ENCODE measurements at places on chromosomes 6 and 20. TPM values are rescaled to one million over a fixed set of nuclear protein-coding genes. Genes with fewer than 3 reads are reported as not detected.

DNA sequence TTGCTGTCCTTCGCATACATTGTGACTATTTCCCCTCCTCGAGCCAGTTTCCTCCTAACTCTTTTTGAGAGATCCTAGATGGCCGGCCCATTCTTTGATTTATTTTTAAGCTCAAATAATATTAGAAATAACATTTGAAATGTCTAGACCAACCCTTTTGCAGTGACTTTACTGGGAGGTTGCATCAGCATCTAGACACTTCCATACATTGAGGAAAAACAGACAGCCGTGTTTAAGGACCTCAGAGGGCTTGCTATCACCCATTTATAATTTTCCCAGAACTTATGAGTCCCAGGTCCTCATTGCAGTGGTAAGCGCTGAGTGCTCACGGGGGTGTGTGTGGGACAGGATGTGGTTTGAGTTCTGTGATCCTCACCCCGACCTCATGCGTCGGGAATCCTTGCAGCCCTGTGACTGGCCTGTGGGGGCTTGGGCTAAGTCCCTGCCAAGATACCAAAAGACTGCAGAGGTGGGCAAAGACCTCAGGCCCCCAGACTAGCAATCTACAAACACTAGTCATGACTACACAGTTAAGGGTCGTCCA is at the start of gene GPX5:
GPX5 (plus strand) TSS at position 386 of the 544 bp plus-strand sequence; CDS start at position 519, 133 bp downstream.
- no peak for DNase-seq

DNA sequence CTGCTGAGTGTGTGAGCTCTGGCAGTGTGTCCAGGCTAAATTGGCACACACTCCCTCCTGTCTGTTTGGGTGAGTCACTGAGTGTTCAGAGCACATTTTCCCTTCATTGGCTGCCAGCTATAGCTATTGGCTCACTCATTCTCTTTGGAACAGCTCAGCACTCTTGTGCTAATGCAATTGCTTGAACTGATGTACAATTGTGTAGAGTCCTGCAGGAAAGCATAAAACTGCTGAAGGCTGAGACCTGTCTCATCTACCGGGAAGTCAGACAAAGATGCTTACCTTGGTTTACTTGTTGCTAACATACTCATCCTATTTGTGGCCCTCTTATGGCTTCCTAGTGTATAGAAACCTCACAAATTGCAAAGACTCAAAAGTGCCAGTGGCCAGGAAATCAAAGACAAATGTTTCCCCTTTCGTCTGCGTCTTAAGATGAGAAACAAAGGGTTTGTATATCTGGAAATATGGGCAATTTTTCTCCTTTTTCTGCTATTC is 351.0 kb downstream of the BCKDHB start:
- DNase-seq: peak; percentile 98

ENPP3 gene
- total RNA-seq: not detected

- DNase-seq: no peak
Measured at GRCh38 chr6:42370323-42370985, 81.3 kb downstream of the TRERF1 start.

- no peak for DNase-seq
Measured at GRCh38 chr20:22243067-22243466, 341.3 kb downstream of the FOXA2 start.

BMP7 gene
- total RNA-seq: not detected

PPP1R14C gene
- not detected for total RNA-seq

HTR1B gene
- under 0.01 TPM for total RNA-seq

SLC17A2 gene
- not detected for total RNA-seq

DNA sequence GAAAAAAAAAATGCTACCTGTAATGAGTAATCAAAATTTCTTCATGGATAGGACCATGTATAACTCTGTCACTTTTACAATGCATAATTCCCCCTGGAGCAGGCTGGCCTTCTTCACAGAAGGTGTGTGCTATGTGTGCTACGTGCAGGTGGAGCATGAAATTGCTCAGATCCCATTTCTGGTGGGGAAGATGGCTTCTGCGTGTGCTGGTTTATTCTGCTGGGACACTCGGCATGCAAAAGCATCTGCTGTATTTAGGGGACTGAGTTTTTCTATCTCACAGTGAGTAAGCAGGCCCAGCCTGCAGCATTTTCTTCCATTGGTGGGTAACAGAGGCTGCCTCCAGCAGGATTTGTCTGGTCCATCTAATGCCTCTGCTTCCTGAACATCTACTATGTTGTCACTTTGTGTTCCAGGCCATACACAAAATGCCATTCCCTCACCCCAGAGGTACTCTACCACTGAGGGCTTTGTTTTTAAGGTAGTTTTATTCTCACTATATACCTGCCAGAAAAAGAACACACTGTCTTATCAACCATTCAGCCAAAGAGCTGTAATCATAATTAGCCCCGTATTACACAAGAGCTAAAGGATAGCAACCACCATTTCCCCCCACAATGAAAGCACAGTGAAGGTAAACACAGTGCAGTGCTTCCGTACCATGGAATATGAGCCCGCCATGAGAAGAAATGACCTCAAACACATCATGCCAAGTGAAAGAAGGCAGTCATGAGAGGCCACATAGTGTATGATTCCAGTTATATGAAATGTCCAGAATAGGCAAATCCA is 62.4 kb downstream of the SYNDIG1 start:
- no peak for DNase-seq

DNA sequence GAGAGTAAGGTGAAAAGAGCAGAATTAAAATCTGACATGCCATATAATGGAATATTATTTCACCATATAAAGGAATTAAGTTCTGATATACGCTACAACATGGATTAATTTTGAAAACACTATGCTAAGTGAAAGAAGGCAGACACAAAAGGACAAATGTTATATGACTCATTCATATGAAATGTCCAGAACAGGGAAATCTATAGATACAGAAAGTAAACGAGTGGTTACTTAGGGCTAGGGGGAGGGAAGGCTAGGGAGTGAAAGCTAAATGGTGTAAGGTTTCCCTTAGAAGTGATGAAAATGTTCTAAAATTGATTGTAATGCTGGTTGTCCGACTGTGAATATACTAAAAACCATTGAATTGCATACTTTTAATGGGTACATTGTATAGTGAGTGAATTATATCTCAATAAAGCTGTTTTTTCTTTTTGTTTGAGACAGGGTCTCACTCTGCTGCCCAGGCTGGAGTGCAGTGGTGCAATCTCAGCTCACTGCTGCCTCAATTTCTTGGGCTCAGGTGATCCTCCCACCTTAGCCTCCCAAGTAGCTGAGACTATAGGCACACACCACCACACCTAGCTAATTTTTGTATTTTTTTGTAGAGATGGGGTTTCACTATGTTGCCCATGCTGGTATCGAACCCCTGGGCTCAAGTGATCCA is 8.2 kb downstream of the PRPH2 start:
- DNase-seq: peak; percentile 70

DNA sequence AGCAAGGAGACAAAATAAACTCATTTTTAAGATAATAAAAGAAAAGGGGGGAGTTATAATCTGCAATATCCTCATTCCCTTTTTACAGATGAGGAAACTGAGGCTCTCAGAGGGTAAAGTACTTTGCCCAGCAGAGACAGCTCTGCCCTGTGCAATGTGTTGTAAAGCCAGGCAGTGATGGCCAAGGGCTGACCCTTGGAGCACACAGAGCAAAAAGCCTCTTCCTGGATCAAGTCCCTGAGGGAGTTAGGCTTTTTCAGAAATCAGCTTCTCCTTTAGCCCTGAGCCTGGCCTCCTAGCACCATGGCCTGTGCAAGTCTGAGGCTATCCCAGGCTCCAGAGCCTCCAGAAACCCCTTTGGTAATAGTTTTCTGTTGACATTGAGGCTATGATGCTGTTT is 234.8 kb downstream of the PHACTR1 start:
- no peak for DNase-seq

GRCh38 chr20:32432277-32432676 is 74.1 kb downstream of the ASXL1 start:
- no peak for DNase-seq

GRCh38 chr6:12832226-12832735 is 115.7 kb downstream of the PHACTR1 start:
- no peak for DNase-seq

- DNase-seq: peak; percentile 51
Measured at GRCh38 chr20:47349365-47350180, 6.9 kb downstream of the ZMYND8 start.

GRCh38 chr6:70281923-70282311 is 21.0 kb downstream of the COL9A1 start:
- DNase-seq: no peak

MYB gene
- total RNA-seq: 0.90 TPM

TFAP2C gene
- under 0.01 TPM for total RNA-seq

CEP250 gene
- total RNA-seq: 38.3 TPM

GRCh38 chr6:30411515-30412207 is 66.7 kb downstream of the RPP21 start:
- DNase-seq: peak; percentile 36

GRCh38 chr6:154554491-154554890 is 44.0 kb upstream of the CNKSR3 start:
- no peak for DNase-seq
